Skeletal muscle cell (primary cell): ENCODE measurements at places on chromosomes 7 and 10.

GRCh38 chr10:119466076-119466475 lies 76.4 kb downstream of the RGS10 start:
- no peak for DNase-seq

DNA sequence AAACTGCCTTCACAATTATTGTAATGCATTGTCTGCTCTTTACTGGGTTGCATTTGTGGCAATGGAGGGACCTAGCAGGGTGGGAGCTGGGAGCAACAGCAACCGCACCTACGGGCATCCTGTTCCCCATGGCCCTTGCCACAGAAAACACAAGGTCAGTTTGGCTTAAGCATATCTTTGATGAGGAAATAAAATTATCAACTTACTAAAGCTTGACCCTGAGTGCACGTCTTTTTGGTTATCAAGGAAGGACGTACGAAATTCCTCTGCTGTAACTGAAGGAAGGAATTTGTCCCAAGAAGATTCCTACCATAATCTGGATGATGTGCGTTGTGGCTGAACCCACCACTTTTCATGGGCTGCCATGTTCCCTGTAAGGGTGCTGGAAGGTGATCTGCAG lies 19.9 kb upstream of the PTPRN2 start:
- DNase-seq, result no peak

- DNase-seq, result no peak
These were observed 98.7 kb downstream of the PRTFDC1 start for GRCh38 chr10:24853661-24854060.

GRCh38 chr7:47446871-47447466 lies 134.9 kb downstream of the TNS3 start:
- DNase-seq, result no peak

GRCh38 chr7:117791877-117792780 lies 81.1 kb downstream of the CTTNBP2 start:
- no peak for DNase-seq
